Lung (tissue), 17 donors: ENCODE measurements at places on chromosomes 16 and 17. TPM values are rescaled to one million over a fixed set of nuclear protein-coding genes. Genes with fewer than 3 reads are reported as not detected.

- no peaks in the 10 kb centered on the region for H3K36me3 ChIP-seq
- DNase-seq, result no peak
- no peaks in the 10 kb centered on the region for H3K4me1 ChIP-seq
Observed at GRCh38 chr17:77725846-77726245, 232.7 kb upstream of the TNRC6C start.

DNA sequence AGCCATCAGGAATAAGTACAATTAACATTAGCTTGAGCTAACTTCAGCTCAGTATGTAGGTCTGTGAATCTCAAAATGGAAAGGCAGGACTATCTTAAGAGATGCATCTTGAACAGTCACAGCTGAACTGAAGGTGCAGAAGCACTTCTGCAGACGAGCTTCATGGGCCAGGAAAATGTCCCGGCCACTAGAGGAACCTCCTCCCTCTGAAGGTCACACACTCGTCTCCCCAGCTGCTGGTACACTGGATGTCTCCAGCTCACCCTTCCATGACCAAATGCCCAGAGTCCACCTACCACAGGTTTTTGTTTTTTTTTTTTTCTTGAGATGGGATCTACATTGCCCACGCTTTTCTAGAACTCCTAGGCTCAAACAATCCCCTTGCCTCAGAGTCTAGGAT lies 33.2 kb downstream of the WDR59 start:
- H3K4me3 ChIP-seq, result no peak overlapping the region
- H3K36me3 ChIP-seq, result peaks cover 35% of the 10 kb centered on the region
- DNase-seq, result no peak
- H3K27me3 ChIP-seq, result no peaks in the 10 kb centered on the region

DNA sequence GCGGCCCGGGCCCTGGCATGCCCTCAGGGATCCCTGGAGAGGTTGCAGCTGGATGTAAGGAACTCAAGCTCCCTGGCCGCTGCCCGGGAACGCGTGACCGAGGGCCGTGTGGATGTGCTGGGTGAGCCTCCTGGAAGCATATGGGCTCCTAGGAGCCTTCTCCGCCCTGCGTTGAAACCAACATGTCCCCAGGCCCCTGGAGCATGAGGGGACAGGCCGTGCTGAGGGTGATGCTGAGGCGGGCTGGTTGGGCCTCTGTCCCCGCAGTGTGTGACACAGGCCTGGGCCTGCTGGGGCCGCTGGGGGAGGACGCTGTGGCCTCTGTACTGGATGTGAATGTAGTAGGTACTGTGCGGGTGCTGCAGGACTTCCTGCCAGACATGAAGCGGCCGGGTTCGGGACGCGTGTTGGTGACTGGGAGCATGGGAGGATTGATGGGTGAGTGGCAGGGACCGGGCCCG lies 5.7 kb upstream of the HSD17B1 start:
- no peak for DNase-seq
- no peaks in the 10 kb centered on the region for H3K27me3 ChIP-seq
- H3K36me3 ChIP-seq, result peaks cover 5% of the 10 kb centered on the region

DNA sequence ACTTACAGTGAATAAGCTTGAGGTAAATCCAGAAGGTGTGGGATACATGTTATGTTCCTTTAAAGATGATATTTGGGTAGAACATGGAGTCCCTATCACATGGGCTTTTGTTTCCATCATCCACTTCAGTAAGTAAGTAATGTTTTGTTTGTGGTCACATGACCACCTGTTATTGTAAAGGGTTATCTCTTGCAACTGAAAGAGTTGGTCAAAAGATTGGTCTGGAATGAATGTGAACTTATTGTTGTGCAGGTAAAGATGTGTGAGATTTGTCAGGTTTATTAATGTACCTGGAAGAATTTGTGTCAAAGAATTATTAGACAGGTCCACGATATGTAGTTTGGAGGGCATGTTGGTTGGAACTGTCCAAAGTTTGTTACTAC lies 1.6 kb downstream of the OMG start:
- no peak overlapping the region for H3K27ac ChIP-seq
- no peak overlapping the region for H3K4me3 ChIP-seq
- DNase-seq, result no peak
- peaks cover 2% of the 10 kb centered on the region for H3K36me3 ChIP-seq
- H3K27me3 ChIP-seq, result no peaks in the 10 kb centered on the region

MYH13 gene
- total RNA-seq, result not detected

- peak within 1 kb of the TSS; percentile 92 for H3K4me3 ChIP-seq
- H3K27ac ChIP-seq, result peak within 1 kb of the TSS; percentile 100
- no peaks in the 10 kb centered on the region for H3K36me3 ChIP-seq
- peaks cover 9% of the 10 kb centered on the region for H3K4me1 ChIP-seq
Observed at GRCh38 chr16:50152807-50153595, at the start of gene TENT4B. TENT4B (plus strand) TSS chr16:50153306; CDS start chr16:50153622, 316 bp downstream.

DNA sequence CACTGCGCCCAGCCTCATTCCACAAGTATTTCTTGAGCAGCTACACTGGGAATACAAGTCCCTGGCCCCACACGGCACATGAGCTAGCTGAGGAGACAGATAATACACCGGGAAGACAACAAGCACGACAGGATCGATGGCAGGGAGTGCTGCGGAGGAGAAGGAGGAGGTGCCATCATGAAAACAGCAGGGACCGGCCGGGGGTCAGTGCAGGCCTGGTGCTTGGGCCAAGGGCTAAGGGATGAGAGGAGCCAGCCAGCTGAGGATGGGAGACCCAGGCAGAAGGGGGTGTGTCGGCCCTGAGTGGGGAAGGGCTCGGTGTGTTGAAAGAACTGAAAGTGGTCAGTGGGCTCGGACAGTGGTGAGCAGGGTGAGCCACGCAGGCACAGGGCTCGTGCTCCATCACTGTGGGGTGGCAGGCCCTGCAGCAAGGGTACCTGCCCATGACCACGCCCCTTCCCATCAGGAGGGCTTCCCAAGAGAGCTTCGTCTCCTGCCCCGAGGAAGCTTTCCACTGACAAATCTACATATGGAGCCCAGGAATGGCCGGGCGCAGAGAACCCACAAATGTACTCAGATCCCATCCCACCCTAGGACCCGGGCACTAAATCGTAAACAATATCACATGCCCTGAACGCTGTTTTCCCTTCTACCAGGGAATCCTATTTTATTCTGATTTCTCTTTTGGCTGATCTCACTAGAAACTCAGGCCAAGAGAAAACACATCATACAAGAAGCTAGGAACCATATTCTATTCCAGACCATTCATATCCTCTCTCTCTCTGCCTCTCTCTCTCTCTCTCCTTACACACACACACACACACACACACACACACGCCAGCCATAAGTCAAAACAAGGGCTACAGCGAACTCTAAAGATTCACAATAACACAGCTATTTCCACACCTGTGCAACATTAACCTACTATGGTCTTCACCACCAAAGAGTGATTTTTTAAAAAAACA lies 50.7 kb upstream of the TNRC6C start:
- peaks cover 12% of the 10 kb centered on the region for H3K4me1 ChIP-seq
- H3K36me3 ChIP-seq, result no peaks in the 10 kb centered on the region
- no peaks in the 10 kb centered on the region for H3K27me3 ChIP-seq
- H3K4me3 ChIP-seq, result no peak overlapping the region

- H3K27ac ChIP-seq, result no peak overlapping the region
- H3K4me1 ChIP-seq, result peaks cover 29% of the 10 kb centered on the region
- H3K36me3 ChIP-seq, result peaks cover 9% of the 10 kb centered on the region
- no peaks in the 10 kb centered on the region for H3K27me3 ChIP-seq
- no peak for DNase-seq
Observed at GRCh38 chr16:88882358-88883030, 16.0 kb upstream of the PABPN1L start.

DNASE1L2 gene
- total RNA-seq, result 1.0 TPM

- H3K27ac ChIP-seq, result no peak overlapping the region
- no peaks in the 10 kb centered on the region for H3K27me3 ChIP-seq
- H3K4me3 ChIP-seq, result no peak overlapping the region
- peaks cover 10% of the 10 kb centered on the region for H3K36me3 ChIP-seq
- no peaks in the 10 kb centered on the region for H3K4me1 ChIP-seq
Observed at GRCh38 chr16:18804540-18804939, 3.2 kb upstream of the ARL6IP1 start.

DNA sequence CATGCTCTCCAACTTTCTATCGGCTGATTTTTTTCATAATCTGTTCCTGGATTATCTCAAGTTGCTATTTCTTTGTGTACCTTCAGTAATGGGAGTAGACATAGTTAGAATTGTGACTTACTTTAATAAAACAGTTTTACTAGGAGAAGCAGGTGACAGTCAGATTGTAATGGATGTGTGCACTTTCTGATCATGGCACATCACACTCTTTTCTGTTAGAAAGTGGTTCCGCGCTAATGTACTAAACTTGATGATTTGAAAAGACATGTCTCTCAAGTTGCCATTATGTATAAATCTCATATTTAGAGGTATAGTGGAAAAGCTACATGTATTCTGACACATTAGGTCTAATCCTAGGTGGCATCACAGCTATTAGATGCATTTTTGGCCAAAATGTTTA lies 121.3 kb upstream of the CDH8 start:
- H3K36me3 ChIP-seq, result no peaks in the 10 kb centered on the region
- H3K27ac ChIP-seq, result no peak overlapping the region
- H3K4me3 ChIP-seq, result no peak overlapping the region
- DNase-seq, result no peak
- H3K27me3 ChIP-seq, result no peaks in the 10 kb centered on the region
- H3K4me1 ChIP-seq, result no peaks in the 10 kb centered on the region

GRCh38 chr16:8795091-8795490 lies 2.3 kb downstream of the TMEM186 start:
- H3K4me1 ChIP-seq, result peaks cover 11% of the 10 kb centered on the region
- H3K27ac ChIP-seq, result no peak overlapping the region
- H3K4me3 ChIP-seq, result no peak overlapping the region
- no peaks in the 10 kb centered on the region for H3K27me3 ChIP-seq

- H3K27me3 ChIP-seq, result no peaks in the 10 kb centered on the region
- H3K4me3 ChIP-seq, result no peak overlapping the region
- H3K4me1 ChIP-seq, result peaks cover 5% of the 10 kb centered on the region
- DNase-seq, result no peak
- H3K36me3 ChIP-seq, result no peaks in the 10 kb centered on the region
Observed at GRCh38 chr17:61189968-61190367, 209.7 kb upstream of the TBX2 start.

GRCh38 chr16:65116216-65116615 lies 5.6 kb downstream of the CDH11 start:
- H3K27ac ChIP-seq, result no peak overlapping the region
- H3K36me3 ChIP-seq, result peaks cover 47% of the 10 kb centered on the region
- no peak for DNase-seq
- peaks cover 5% of the 10 kb centered on the region for H3K27me3 ChIP-seq

- H3K36me3 ChIP-seq, result no peaks in the 10 kb centered on the region
- peaks cover 4% of the 10 kb centered on the region for H3K4me1 ChIP-seq
- H3K4me3 ChIP-seq, result no peak overlapping the region
- H3K27ac ChIP-seq, result no peak overlapping the region
Observed at GRCh38 chr16:17307504-17307903, 163.3 kb downstream of the XYLT1 start.

TIMP2 gene
- total RNA-seq, result 176 TPM

MPO gene
- 2.5 TPM for total RNA-seq

HS3ST6 gene
- total RNA-seq, result 5.9 TPM

DNA sequence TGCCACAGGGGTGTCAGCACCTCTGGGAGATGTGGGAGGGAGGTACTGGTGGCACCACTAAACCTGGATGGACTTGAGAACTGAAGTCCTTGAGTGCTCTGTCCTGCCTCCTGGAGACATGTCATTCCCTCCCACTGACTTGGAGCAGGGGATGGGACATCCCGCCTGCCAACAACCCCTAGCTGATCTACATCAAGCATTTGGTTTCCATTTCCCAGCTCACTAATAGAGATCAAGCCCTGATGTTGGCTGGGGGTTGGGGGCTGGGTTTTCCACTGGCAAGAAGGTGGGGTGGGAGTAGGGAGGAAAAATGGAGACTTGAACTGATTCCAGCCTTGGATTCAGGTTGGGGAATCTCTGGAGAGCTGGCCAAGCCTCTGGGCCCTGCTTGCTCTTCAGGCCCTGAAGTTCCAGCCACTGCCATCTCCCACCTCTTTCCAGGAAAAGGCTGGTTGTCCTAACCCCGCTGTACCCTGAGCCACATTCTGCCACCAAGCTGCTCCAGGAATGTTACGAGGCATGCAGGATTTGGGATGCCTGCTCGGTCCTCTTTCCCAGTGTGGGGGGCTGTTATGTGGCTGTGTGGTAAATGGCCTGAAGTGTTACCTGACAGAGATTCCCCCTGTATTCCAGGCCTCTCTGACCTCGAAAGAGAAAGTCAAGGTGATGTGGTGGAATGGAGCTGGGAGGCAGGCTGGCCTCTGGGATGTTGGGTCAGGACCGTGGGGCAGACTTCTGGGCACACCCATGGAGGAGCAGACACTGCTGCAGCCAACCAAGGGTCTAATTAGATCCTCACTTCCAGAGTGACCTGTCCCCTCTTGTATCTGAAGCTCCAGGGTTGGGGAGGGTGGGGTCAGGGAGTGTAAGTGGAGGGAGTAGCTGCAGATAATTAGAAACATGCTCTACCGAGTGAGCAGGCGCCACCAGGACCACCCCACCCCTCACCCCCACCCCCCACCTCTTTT lies 16.7 kb downstream of the IGFBP4 start:
- H3K36me3 ChIP-seq, result peaks cover 19% of the 10 kb centered on the region
- H3K27ac ChIP-seq, result no peak overlapping the region
- H3K4me3 ChIP-seq, result no peak overlapping the region
- DNase-seq, result no peak
- peaks cover 63% of the 10 kb centered on the region for H3K4me1 ChIP-seq

SMPD3 gene
- 6.6 TPM for total RNA-seq

GRCh38 chr17:28849281-28849680 lies 5.5 kb upstream of the ERAL1 start:
- H3K36me3 ChIP-seq, result no peaks in the 10 kb centered on the region
- H3K4me3 ChIP-seq, result no peak overlapping the region

CBX8 gene
- total RNA-seq, result 9.3 TPM

ZC3H7A gene
- total RNA-seq, result 127 TPM

OR3A3 gene
- 0.63 TPM for total RNA-seq

GRCh38 chr16:56348168-56349085 lies 76.9 kb downstream of the AMFR start:
- no peaks in the 10 kb centered on the region for H3K4me1 ChIP-seq
- no peaks in the 10 kb centered on the region for H3K36me3 ChIP-seq
- no peak overlapping the region for H3K27ac ChIP-seq
- no peaks in the 10 kb centered on the region for H3K27me3 ChIP-seq
- no peak for DNase-seq

LRRC37A gene
- 2.9 TPM for total RNA-seq

DNA sequence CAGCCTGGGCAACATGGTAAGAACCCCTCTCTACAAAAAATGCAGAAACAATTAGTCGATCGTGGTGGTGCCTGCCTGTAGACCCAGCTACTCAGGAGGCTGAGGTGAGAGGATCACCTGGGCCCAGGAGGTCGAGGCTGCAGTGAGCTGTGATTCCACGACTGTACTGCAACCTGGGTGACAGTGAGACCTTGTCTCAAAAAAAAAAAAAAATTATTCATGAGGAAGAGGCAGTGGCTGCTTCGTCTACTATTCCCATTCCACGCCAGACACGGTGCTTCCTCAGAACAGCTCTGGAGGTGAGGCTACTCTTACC lies 52.2 kb upstream of the GSE1 start:
- H3K27ac ChIP-seq, result no peak overlapping the region
- H3K4me1 ChIP-seq, result peaks cover 36% of the 10 kb centered on the region
- no peaks in the 10 kb centered on the region for H3K36me3 ChIP-seq
- no peak overlapping the region for H3K4me3 ChIP-seq
